ENCODE measurements at places on chromosomes 1 and 21.

- no peak for DNase-seq
Measured at GRCh38 chr21:30981403-30981802, 56.9 kb downstream of the KRTAP19-8 start.

DNA sequence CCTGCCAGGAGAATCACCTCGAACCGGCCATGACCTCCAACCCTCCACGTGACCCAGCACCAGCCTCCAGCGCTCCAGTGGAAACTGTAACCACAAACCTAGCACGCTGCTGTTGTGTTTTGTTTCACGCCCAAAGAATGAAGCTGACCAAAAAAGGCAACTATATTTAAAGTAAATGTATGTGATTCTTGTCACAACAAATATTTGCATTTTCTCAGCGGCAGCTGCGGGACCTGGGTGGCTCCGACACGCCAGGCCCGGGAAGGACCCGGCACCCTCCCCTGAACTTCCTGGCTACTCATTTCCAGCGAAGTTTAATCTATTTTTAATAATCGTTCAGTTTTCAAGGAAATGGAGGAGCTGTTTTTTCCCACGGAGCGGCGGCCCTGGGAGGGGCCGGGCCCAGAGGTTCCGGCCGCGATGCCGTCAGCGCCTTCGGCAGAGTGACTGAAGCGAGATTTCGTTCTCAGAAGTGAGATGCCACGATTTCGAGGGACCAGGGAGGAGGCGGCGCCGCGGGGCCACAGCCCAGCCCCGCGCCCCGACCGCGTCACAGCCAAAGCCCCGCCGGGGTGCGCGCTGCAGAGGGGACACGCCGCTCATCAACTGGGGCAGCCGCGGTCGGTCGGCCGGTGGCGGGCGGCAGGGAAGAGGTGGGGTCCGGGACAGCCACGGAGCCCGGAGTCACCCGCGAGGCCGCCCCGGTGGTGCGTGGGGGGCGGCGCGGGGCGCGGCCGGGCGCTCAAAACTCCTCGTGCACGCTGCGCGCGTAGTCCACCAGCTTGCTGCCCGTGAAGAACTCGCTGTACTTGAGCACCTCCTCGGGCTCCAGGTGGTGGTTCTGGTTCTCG is 3.0 kb upstream of the TNFRSF4 start:
- no peak for DNase-seq

GRCh38 chr1:30718091-30718635 is 5.2 kb downstream of the MATN1 start:
- DNase-seq: peak; percentile 93

- DNase-seq: no peak
Measured at GRCh38 chr1:186002406-186002805, 268.2 kb downstream of the HMCN1 start.

- no peak for DNase-seq
Measured at GRCh38 chr1:14778898-14779865, 180.7 kb downstream of the KAZN start.

DNA sequence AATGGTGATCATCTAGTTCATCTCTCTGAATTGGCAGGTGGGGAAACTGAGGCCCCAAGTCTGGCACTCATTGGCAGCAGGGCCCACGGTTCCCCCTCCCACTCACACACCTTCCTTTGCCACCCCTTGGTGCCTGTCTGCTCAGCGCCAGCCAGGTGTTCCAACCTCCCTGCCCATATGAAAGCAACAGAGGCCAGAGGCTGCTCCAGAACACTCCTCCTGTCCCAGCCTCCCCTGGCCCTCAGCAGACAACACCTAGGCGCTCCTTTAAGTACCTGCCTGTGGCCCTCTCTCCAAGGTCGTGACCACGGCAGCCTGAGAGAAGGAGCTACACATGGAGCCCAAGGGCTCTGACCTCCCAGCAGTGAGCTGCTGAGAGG is 362.3 kb upstream of the VAMP3 start:
- DNase-seq: no peak

DNA sequence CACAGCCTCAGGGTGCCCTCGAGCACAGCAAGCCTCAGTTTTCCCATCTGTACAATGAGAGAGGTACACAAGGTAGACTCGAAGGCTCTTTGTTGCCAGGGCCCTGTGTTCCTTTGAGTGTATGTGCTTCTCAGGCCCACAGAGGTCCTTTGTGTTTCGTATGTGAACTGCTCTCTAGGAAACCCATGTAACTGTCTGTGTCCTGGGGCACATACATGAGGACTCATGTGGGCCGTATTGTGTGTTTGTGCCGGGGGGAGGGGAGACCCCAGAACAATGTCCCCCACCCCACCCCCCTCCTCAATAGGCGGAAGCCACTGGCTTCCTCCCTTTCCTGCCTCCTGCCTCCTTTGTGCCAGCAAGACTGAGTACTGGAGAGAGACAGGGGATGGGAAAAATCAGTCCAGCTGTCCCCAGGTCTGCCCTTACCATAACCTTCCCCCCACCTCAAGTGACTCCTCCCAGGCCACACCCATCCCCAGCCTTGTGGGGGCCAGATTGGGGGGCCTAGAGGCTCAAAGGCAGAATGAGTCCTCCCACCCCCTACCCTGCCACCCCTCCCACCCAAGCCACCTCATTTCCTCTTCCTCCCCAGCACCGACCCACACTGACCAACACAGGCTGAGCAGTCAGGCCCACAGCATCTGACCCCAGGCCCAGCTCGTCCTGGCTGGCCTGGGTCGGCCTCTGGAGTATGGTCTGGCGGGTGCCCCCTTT is at the start of gene TIE1:
Gene TIE1 (plus strand): TSS at position 605 of the 717 bp plus-strand sequence. CDS start 90 bp downstream, at position 695.
- DNase-seq: no peak

GRCh38 chr1:59061876-59062275 is 235.0 kb upstream of the FGGY start:
- DNase-seq: peak; percentile 76

- peak; percentile 28 for DNase-seq
Measured at GRCh38 chr1:162882248-162882674, 21.3 kb upstream of the CCDC190 start.
